Fibroblast of skin of scalp (primary cell): ENCODE measurements at places on chromosomes 5 and 9.

GRCh38 chr5:36162810-36163486, 11.0 kb downstream of the SKP2 start:
- no peak for DNase-seq

DNA sequence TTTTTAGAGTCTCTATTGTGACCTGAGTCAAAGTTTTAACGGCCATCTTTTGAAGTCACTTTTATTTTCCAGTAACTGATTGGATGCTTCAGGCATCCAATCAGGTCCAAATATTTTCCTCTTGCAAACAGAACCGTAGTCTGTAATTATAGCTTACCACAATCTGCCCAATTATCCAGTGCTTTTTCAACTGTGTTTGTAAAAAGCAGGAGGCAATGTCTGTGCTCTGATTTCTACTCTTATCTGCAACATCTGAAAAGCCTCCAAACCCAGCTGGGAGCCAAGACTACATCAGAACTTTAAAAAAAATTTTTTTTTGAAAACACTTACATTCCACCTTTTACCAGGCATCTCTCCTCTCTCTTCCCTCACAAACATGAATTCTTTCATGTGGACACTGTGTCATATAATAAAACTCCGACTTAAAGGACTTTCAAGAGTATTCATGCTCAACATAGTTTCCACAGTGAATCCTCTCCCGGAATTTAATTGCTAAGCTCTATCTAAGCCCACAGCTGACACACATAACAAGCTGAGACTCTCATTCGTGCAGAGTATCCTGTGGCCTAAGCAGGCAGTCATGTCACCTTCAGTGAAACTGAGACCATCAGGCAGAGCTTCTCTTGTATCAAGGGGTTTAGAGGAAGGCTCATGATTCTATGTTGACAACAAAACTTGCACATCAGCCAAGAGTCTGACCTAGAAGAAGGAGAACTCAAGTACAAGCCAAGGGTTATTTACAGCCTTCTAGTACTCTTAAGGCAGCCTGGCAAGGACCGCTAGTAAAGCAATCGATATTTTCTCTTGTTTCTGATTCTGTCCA, 272.7 kb downstream of the TLE1 start:
- peak; percentile 74 for DNase-seq

GRCh38 chr5:139287890-139288635, 5.5 kb upstream of the MATR3 start:
- no peak for DNase-seq

GRCh38 chr5:111469903-111470302, 42.4 kb downstream of the STARD4 start:
- DNase-seq = no peak
